NCI-H446 treated with DMSO at 0.1 percent for 48 hours (cell line): ENCODE measurements at places on chromosomes 12 and 14.
A peak's percentile ranks its signal among the peaks of the same experiment; 100 is the strongest.

DNA sequence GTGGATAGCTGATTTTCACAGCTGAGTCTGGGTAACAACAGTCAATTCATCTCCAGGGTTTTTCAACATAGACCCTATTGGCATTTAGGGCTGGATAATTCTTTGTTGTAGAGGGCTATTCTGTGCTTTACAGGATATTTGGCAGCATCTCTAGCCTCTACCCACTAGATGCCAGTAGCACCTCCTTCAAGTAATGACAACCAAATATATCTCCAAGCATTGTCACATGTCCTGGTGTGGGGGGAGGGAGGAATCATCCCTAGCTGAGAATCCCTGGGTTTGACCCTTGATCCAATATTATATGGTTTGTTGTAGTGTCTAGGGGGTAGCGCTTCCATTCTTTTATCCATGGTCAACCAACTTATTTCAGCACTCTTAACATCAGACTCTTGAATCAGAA, 157.2 kb downstream of the ANO4 start:
- no peak for DNase-seq

DNA sequence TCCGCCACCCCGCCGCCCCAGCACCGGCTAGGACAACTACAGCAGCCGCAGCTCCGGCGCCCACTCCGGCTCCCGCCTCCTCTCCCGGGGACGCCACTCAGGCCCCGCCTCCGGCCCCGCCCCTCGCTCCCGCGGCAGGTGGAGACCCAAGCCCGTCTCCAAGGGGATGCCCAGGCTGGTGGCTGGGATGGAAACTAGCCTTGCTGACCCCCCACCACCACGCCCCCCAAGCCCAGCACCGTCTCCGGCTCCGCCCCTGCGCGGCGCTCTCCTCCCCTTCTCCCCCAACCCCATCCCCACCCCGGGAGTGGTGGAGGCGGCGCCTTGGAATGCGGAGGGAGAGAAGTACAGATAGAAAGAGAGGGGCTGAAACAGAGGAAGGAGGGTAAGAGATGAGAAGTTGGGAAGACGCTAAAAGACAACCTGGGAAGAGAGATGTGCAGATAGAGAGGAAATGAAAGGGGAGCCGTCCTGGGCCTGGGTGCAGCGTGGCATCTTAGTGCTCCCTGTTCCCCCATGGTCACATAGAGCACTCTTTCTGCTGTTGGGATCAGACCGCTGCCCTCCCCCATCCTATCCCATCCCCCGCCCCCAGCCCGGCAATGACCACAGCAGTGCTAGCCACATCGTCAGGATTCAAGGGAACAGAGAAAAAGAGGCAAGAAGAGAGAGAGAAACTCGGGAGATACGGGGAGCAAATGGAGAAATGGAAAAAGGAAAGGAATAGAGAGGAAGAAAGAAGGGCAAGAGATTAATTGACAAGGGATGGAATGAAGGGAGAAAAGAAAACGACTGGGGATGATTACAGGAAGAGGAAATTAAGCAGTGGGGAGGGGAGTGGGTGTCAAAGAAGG, at the start of gene ITGA7:
TSS of gene ITGA7 (minus strand) at position 64 of the 854 bp plus-strand sequence. CDS start 222 bp downstream, outside the sequence.
- peak; percentile 57 for DNase-seq

- DNase-seq: no peak
Observed at GRCh38 chr12:124842073-124842749, 21.5 kb downstream of the SCARB1 start.

GRCh38 chr12:109766251-109766778, 52.7 kb downstream of the FAM222A start:
- DNase-seq: no peak

DNA sequence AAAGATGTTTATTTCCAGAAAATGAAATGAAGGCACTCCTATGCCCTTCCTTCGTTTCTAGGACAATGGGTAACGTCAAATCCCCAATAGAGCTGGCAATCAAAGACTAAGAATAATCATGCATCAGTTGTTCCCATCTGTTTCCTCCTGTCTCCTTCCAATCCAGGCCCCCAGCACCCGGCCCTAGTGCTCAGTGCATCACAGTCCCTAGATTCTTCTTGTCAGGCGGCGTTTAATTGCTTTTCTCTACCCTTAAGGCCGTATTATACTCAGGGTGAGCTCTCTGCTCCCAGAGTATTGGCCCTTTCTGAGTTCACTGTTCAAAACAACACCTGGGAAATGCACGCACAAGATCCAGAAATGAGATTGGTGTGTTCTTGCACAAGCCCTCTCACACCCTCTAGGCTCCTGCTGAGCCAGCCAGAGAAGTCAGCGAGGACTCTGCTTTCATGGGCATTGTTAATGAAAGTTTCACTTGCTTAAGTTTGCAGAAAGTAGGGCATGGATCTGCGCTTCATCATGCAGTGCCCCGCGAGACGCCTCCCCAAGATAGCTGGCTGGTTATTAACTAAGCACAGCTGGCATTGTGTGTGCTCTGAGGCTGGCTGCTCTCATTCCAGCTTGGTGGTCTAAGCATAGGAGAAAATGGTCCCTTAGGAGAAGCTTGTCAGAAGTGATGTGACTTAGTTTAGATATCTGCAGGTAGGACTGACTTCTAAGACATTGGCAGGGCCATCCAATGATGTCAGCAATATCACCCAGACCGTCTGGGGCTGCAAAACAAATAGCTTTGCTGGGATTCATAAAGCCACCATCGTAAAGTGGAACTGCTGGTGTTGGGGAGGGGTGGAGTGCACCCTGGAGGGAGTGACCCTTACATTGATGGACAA, 28.7 kb downstream of the CRACR2A start:
- no peak for DNase-seq

DNA sequence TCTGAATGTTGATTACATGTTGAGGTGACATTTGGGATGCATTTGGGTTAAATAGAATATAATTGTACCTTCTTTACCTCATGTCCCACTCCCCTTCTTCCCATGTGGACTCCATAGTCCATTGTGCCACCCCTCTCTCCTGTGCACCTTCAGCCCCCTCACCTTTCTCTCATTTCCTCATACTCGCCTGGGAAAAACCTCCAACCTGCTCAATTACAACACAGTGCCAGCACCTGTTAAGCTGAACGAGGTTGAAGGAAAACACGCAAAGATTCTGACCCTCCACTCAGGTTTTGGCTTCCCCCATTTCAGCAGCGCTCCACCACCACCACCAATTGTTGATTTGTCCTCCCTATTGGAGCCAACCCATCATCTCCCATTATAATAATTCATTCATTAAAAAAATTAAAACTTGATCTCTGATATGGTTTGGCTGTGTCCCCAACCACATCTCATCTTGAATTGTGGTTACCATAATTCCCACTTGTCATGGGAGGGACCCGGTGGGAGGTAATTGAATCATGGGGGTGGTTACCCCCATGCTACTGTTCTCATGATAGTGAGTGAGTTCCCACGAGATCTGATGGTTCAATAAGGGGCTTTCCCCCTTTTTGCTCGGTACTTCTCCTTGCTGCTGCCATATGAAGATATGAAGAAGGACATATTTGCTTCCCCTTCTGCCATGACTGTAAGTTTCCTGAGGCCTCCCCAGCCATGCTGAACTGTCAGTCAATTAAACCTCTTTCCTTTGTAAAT, 33.7 kb upstream of the PPP2R5C start:
- no peak for DNase-seq

- peak; percentile 27 for DNase-seq
Observed at GRCh38 chr14:89750908-89751392, 203.6 kb downstream of the EFCAB11 start.

DNA sequence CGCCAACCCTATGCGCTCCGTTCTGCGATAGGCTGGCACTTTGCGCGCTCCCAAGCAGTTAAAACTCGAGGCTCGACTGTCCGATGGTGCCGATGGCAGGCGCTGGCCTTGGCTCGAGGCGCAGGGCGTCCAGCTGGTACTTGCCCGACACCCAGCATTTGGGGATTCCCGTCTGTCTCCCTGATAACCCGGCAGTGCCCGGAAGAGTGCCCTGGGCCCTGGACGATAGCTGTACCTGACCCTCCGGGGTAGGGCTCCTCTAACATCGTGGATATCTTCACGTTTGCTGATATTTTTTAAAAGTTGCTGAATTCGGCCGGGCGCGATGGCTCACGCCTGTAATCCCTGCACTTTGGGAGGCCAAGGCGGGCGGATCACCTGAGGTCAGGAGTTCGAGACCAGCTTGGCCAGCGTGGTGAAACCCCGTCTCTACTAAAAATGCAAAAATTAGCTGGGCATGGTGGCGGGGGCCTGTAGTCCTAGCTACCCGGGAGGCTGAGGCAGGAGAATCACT, 908 bp upstream of the WIF1 start:
- DNase-seq: no peak

- no peak for DNase-seq
Observed at GRCh38 chr14:68781161-68782021, 11.5 kb downstream of the ZFP36L1 start.

- peak; percentile 30 for DNase-seq
Observed at GRCh38 chr12:57069523-57069922, 9.1 kb downstream of the NEMP1 start.

DNA sequence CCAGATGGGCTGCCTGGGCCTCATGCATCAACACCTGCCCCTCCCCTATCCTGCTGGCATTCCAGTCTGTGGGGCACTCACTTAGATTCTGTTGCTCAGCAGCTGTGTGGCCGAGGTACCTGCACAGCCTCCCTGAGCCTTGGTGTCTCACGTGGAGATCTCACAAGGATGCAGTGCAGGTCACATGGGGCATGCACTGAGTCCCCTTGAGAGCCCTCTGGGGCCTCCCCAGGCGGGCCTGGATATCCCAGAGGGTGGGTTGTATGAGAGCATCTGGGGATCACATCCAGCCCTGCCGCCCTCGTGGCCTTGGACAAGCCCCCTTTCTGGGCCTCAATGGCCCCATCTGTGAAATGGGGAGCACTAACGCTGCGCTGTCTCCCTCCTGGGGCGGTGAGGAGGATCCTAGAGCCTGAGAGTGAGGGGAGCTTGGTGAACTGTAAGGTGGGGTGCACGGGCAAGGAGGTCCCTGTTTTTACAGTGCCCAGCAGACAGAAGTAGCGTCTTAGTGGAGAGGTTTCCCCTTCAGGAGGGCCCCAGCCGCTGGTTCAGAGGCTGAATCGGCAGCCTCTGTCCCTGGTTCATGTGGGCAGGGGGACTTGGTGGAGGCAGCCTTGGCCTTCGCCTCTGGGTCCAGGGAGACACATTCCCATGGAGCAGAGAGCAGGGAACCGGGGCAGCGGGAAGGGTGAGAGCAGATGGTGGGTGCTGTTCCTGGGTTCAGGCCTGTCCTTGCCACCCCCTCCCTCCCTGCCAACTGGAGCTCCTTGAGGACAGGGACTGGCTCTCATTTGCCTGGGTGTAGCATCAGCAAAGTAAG, 791 bp upstream of the SLC25A47 start:
- DNase-seq: no peak

DNA sequence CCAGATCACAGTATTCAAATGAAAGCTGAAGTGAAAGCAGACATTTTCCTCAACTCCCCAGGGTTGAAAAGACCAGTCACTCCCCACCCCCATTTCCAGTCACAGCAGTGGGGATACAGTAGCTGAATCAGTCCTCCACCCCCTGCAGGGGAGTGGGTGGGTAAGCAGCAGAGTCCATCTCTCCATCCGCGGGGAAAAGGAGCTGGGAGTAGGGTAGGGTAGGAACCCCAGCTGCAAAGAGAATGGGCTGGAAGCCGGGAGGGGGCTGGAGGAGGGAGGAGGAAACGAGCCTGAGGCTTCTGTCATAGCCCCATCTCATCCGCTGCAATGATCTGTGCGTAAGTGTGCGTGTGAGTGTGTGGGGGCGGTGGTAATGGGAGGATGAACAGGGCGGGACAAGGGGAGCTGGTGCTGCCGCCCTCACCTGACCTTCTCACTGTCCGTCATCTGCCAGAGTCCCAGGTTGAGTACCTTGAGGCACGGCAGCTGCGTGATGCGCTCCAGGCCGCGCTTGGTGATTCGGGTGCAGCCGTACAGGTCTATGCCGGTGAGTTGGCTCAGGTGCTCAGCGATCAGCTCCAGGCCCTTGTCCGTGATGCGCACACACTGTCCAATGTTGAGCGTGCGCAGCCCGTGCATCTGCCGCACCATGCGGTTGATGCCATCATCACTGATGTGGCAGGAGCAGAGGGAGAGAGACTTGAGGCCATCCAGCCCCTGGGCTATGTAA, 1.8 kb downstream of the FBXL14 start:
- no peak for DNase-seq

GRCh38 chr12:12683725-12684124, 12.3 kb downstream of the GPR19 start:
- DNase-seq: peak; percentile 26

DNA sequence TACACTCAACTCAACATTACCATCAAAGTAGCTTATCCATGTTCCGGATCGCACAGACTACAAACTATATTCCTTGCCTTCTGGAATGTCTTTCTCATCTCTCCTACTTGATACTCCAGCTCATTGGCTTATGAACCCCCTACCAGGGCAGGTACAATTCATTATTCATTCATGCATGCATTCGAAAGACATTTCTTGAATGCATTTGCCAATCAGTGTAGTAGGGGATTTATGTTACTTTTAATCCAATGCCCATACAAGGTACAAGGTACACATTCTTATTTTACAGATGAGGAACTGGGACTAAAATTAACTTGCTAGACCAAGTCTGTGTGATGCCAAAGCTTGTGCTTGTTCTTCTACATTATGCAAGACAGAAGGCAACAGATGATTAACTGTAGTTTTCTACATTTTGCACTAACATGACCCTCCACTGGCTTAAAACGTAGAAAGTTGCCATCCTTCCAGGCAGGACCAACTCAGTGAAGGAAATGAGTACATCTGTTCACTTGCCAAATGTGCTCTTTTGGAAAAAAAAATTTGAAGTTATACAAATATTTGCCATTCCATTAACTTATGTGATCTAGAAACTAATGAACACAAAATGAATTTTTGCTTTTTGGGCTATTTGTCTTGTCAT, 53.8 kb upstream of the KCNJ8 start:
- DNase-seq: peak; percentile 85

DNA sequence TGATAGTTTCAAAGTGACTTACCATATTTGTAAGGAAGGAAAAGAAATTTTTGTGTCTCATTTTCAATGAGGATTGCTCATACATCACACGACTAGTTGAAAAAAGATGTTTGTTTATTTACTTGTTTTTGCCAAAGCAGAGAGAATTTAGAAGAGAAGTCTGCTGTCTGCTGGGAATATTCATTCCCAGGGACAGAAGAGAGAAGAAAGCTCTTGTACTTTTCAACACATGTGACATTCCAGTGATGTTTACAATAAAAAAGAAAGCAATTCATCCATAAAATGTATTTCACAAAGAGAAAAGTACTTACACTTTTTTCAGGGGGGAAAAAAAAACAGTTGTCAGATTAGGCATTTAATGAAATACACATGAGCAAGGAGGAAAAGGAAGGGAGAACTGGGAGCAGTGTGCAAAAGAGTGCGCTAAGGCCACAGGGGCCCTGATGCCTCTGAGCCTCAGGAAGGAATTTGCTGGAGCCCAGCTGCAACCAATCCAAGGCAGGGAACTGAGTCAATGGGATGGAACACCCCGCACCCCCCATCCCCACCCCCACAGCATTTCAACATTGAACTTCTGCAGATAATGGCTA, 115.0 kb downstream of the RPAP3 start:
- DNase-seq: no peak

- no peak for DNase-seq
Observed at GRCh38 chr12:11798856-11799501, 149.5 kb downstream of the ETV6 start.

DNA sequence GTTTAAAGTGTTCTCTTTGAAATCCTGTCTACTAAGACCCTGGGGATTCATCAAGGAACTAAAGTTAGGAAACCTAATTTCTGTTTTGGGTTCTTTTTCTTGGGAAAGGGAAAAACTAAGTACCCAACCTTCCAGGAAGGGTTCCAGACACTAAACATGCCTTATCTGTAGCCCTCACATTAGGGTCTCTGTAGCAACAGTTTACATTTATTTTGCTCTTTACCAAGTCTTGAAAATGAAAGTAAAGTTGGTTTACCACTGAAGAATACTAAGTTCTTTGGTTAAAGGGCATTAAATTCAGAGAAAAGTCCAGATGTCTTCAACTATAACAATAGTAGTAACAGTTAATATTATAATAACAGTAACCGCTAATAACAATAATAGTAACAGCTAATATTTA, 207.5 kb upstream of the CDKN3 start:
- DNase-seq: no peak
